A549 treated with GW870086 at 1 μM for 4 hours (cell line): ENCODE measurements at places on chromosomes 1 and 21. TPM values are rescaled to one million over a fixed set of nuclear protein-coding genes. Genes with fewer than 3 reads are reported as not detected.

The PLA2G5 gene
- not detected in 5 replicates for total RNA-seq

The FAM229A gene
- 2.7 to 4.6 TPM (median 3.3 TPM) in 5 replicates for total RNA-seq

The AGBL4 gene
- not detected in 5 replicates for total RNA-seq

The IGSF5 gene
- not detected in 5 replicates for total RNA-seq

The KRTAP11-1 gene
- not detected in 5 replicates for total RNA-seq

The GPR89A gene
- total RNA-seq, result 14.2 to 19.3 TPM (median 16.2 TPM) in 5 replicates

The YARS1 gene
- 60.7 to 89.3 TPM (median 67.5 TPM) in 5 replicates for total RNA-seq

The OR2L13 gene
- not detected in 5 replicates for total RNA-seq

The ZFYVE9 gene
- 6.5 to 8.3 TPM (median 7.8 TPM) in 5 replicates for total RNA-seq

The CD2 gene
- total RNA-seq, result not detected in 5 replicates

The SLC35F3 gene
- 4.0 to 5.4 TPM (median 5.3 TPM) in 5 replicates for total RNA-seq

The C1orf52 gene
- total RNA-seq, result 19.2 to 22.4 TPM (median 19.5 TPM) in 5 replicates

The ZNF648 gene
- not detected in 5 replicates for total RNA-seq

The LBR gene
- 29.9 to 44.3 TPM (median 38.1 TPM) in 5 replicates for total RNA-seq

The LCE3D gene
- 1.6 to 2.7 TPM (median 2.4 TPM) in 5 replicates for total RNA-seq

The TMEM52 gene
- total RNA-seq, result 0.65 to 0.80 TPM (median 0.74 TPM) in 5 replicates

The AK5 gene
- total RNA-seq, result 6.3 to 8.7 TPM (median 8.1 TPM) in 5 replicates

The OR14K1 gene
- total RNA-seq, result not detected in 5 replicates

The DENND2C gene
- 0.42 to 0.49 TPM (median 0.46 TPM) in 5 replicates for total RNA-seq

The CAMK1G gene
- 0.16 to 0.51 TPM (median 0.26 TPM) in 5 replicates for total RNA-seq

The NBPF3 gene
- 6.4 to 9.5 TPM (median 8.0 TPM) in 5 replicates for total RNA-seq

The HRNR gene
- 0.01 TPM in 1 of 5 replicates, not detected in the others for total RNA-seq

The CXADR gene
- total RNA-seq, result 8.4 to 12.1 TPM (median 10.9 TPM) in 5 replicates

The PRCC gene
- 66.3 to 83.8 TPM (median 72.0 TPM) in 5 replicates for total RNA-seq

The RIMKLA gene
- 0.27 to 1.0 TPM (median 0.76 TPM) in 5 replicates for total RNA-seq

The NBPF14 gene
- 17.7 to 22.4 TPM (median 22.0 TPM) in 5 replicates for total RNA-seq

The C1QTNF12 gene
- 0.98 to 1.7 TPM (median 1.6 TPM) in 5 replicates for total RNA-seq

The PTPRC gene
- not detected in 5 replicates for total RNA-seq

The OR2T35 gene
- not detected in 5 replicates for total RNA-seq

The GBP4 gene
- total RNA-seq, result 0.02 to 0.05 TPM (median 0.02 TPM) in 3 of 5 replicates, not detected in the others

The F3 gene
- total RNA-seq, result 1.7 to 3.2 TPM (median 2.3 TPM) in 5 replicates

The SV2A gene
- total RNA-seq, result 0.08 to 0.12 TPM (median 0.10 TPM) in 5 replicates

The IPP gene
- 3.1 to 5.3 TPM (median 4.4 TPM) in 5 replicates for total RNA-seq

The GSTM5 gene
- not detected in 5 replicates for total RNA-seq

The S100A9 gene
- total RNA-seq, result 0.31 to 1.4 TPM (median 1.2 TPM) in 5 replicates

The CRYAA gene
- total RNA-seq, result not detected in 5 replicates

The LEFTY2 gene
- total RNA-seq, result 0.06 to 0.24 TPM in 2 of 5 replicates, not detected in the others

The THEM4 gene
- 13.9 to 14.4 TPM (median 14.3 TPM) in 5 replicates for total RNA-seq

The GREM2 gene
- total RNA-seq, result 0.14 to 0.18 TPM (median 0.16 TPM) in 4 of 5 replicates, not detected in the other

The PARS2 gene
- 4.3 to 5.1 TPM (median 4.7 TPM) in 5 replicates for total RNA-seq

The MXRA8 gene
- total RNA-seq, result 0.11 to 0.62 TPM (median 0.56 TPM) in 4 of 5 replicates, not detected in the other

The CCDC190 gene
- not detected in 5 replicates for total RNA-seq

The CCDC24 gene
- 7.0 to 9.5 TPM (median 7.9 TPM) in 5 replicates for total RNA-seq

The ICOSLG gene
- 3.7 to 5.0 TPM (median 4.4 TPM) in 5 replicates for total RNA-seq

The FAM163A gene
- total RNA-seq, result not detected in 5 replicates

The AVPR1B gene
- not detected in 5 replicates for total RNA-seq

The EVA1C gene
- total RNA-seq, result 48.6 to 58.1 TPM (median 49.3 TPM) in 5 replicates

The CFHR1 gene
- total RNA-seq, result 0.19 to 0.23 TPM in 2 of 5 replicates, not detected in the others

The CD5L gene
- total RNA-seq, result not detected in 5 replicates

The LDLRAD1 gene
- 0.06 TPM in 1 of 5 replicates, not detected in the others for total RNA-seq

The SAMSN1 gene
- total RNA-seq, result not detected in 5 replicates

The RGL1 gene
- total RNA-seq, result 0.68 to 0.81 TPM (median 0.77 TPM) in 5 replicates

The PRAMEF25 gene
- total RNA-seq, result not detected in 5 replicates

The NEGR1 gene
- total RNA-seq, result not detected in 5 replicates
